Skin of body (tissue), 3 donors: ENCODE measurements at places on chromosomes 2 and 18. TPM values are rescaled to one million over a fixed set of nuclear protein-coding genes. Genes with fewer than 3 reads are reported as not detected.

The NT5DC4 gene
- not detected for total RNA-seq

The IHH gene
- 0.10 TPM for total RNA-seq

The MYCN gene
- 15.6 TPM for total RNA-seq

The ERICH2 gene
- 0.79 TPM for total RNA-seq

The SCN9A gene
- 13.3 TPM for total RNA-seq

The AGAP1 gene
- 25.6 TPM for total RNA-seq

The ABCG5 gene
- total RNA-seq, result not detected

The TUBA4B gene
- total RNA-seq, result not detected

The DTNA gene
- 14.1 TPM for total RNA-seq

The RAB12 gene
- 60.5 TPM for total RNA-seq
